ENCODE measurements at places on chromosomes 16 and 17.

- DNase-seq = no peak
Observed at GRCh38 chr17:76594690-76595089, 9.0 kb upstream of the ST6GALNAC2 start.

DNA sequence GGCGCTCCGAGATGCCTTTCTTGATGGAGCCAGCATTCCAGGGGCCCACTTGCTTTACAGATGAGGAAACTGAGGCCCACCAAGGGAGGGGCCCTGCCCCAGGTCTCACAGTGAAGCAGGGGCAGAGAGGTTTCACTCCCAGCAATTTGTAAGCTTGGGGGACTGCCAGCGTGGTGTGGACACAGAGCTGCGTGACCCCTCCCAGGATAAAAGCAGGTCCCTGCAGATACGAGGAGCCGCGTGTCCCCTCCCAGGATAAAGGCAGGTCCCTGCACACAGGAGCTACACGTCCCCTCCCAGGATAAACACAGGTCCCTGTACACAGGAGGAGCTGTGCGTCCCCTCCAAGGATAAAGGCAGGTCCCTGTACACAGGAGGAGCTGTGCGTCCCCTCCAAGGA lies 11.7 kb downstream of the JPH3 start:
- DNase-seq = no peak

DNA sequence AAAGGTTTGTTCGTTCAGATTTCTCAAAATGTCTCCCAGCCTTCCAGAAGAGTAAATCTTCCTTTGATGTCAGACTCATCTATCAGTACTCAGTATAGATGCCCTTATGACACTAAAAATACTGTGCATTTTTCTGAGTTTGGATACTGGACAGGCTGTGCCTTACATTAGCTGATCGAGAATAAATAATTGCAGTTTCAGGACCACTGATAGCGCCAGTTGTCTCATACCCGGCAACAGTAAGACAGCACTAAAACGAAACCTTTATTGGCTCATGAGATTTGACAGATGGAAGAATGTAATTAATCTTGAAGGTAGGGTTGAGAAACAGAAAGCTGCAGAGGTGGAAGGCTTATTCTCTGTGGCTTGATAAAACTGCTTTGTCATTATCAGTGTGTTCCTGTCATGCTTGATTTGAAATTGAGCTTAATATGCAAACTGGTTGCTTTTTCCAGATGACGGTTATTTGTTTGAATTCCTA lies 1.2 kb downstream of the ATP6V0A1 start:
- no peak for DNase-seq

- DNase-seq = no peak
Observed at GRCh38 chr17:33218698-33219601, 74.1 kb downstream of the ASIC2 start.

GRCh38 chr17:52025236-52025635 lies 133.3 kb downstream of the CA10 start:
- no peak for DNase-seq

DNA sequence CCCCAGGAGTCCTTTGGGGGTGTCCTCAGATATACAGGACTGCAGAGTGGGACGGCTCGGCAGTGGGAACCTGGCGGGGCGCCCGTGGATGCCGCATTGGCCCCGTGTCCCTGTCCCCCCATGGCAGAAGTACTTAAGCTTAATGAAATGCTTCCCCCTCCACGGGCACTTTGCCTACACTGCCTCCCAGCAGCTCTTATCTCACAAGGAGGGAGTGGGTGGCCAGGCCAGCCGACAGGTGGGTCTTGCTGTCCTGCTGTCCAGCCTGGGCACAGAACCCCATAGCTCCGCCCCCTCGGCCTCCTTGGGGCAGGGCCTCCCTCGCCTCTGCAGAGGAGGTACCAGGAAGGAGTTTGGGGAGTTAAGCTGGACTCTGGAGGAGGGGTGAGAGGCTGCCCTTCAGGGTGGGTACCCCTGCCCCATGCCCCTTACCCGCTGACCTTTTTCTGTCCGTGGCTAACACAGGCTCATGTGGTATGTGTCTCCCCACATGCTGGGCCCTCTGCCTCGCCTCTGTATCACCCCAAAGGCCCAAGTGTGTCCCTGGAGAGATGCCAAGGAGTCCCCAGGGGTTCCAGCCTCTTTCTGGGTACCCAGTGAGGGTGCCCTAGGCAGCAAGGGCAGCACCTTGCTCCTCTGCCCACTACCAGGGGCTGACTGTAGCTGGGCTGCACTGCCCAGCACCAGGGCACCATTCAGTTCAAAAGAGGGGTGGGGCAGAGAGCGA lies 8.7 kb downstream of the THRA start:
- DNase-seq = no peak

GRCh38 chr17:2974347-2974746 lies 89.1 kb downstream of the OR1D5 start:
- no peak for DNase-seq

DNA sequence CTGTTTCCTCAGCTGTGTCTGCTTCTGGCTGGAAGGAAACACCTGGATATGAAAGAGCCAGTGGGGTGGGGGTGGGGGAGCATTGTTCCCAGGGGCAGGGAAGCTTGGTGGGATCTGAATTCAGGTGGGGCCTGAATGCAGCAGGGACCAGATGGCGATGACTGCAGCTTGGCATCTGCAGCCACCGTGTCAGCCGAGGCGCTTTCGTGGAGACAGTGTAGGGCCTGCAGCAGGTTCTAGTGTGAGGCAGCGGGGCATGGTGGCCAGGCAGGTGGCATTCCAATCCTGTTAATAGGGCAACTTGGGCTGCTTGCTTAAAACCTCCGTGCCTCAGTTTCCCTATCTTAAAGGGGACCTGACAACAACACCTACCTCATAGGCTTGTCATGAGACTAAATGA lies 1.7 kb downstream of the PIK3R6 start:
- DNase-seq = no peak

- peak; percentile 48 for DNase-seq
Observed at GRCh38 chr17:68205808-68206720, 41.8 kb upstream of the AMZ2 start.

DNA sequence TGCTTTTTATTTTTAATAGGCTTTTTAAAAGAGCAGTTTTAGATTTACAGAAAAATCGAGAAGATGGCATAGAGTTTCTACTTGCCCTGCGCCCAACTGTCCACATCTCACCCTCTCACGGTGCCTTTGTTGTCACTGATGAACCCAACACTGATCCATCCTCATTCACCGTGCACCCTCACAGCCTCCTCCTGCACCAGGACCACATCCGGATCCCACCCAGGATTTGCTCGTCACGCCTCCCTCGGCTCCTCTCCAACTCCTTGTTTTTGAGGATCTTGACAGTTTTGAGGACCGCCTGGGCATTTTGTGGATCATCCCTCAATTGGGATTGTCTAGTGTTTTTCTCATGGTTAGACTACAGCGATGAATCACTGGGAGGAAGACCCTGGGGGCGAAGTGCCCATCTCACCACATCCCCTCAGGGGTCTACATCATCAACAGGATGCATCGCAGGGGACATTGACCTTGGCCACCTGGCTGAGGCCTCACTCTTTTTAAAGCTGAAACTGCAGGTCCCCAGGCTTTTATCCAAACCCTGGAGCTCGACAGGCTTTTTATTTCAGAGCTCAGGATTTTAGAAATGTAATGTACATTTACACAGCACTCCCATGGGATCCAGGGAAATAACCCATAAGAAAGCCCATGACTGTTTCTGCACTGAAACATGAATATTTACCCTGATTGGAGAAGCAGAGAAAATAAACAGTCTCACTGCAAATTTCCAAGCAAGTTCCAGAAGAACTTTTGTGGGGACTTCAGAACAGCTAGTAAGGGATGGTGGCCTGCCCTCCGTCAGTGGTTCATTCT lies 71.8 kb upstream of the ZNF469 start:
- DNase-seq = no peak

DNA sequence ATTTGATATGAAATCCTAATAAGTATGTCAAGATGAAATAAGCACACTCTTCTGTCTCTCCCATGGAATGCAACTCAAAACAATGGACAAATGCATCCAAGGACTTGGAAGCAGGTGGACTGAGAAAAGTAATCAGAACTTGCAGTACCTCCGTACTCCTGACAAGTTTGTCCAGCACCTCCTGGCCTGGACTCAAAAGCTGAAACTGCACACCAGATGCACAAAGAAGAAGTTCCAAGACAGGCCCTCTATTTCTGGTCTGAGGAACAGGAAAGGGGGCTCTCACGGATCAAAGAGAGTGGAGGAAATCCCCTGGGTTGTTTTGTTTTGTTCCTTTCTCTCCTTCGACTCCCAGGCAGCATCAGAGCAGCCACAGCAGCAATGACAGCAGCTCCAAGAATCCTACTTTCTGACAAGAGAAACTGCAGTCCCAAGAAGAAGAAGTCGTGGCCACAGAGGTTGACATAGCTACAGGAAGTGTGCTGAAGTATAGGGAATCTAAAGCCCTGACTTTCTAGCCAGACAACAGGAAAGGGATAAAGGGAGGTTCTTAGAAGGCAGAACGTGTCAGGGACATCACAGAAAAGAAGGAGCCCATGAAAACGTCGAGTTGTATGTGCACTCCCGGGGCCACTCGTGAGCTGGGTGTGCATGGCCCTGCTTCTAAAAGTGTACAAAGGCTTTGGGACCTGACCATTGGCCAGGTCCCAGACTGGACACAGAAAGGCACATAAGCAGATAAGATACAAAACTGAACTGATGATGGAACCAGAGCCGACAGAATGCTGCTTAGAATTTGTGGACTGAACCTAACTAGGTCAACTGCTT lies 29.3 kb downstream of the AKAP10 start:
- DNase-seq = no peak

GRCh38 chr17:48569674-48570324 lies 8.4 kb downstream of the HOXB4 start:
- DNase-seq = no peak

GRCh38 chr16:75541236-75541635 lies 5.3 kb upstream of the CHST5 start:
- DNase-seq = no peak

- DNase-seq = no peak
Observed at GRCh38 chr17:34579979-34580684, 750 bp downstream of the TMEM132E start.

GRCh38 chr17:57445772-57446472 lies 189.6 kb downstream of the MSI2 start:
- no peak for DNase-seq

DNA sequence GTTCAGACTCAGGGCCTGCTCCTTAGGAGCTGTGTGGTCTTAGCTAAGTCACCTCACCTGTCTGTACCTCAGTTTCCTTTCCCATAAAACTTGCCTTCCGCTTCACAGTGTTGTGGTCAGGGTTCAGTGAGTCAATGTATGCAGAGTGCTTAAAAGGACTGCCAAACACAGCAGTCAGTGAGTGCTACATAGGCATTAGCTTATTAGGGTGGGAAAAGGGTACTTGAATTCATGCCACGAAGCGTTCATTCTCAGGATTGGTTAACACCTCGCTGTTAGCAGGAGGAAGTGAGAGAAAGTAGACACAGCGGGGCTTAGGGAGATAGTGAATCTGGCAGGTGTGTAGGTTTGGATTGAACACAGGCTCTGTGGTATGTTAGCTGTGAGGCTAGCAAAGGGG lies 155.2 kb downstream of the SHISA9 start:
- DNase-seq = no peak

- no peak for DNase-seq
Observed at GRCh38 chr17:56679115-56679776, 85.7 kb downstream of the NOG start.

GRCh38 chr17:67076290-67076689 lies 31.9 kb downstream of the CACNG1 start:
- no peak for DNase-seq

- no peak for DNase-seq
Observed at GRCh38 chr16:68416057-68417046, 32.0 kb downstream of the SMPD3 start.

DNA sequence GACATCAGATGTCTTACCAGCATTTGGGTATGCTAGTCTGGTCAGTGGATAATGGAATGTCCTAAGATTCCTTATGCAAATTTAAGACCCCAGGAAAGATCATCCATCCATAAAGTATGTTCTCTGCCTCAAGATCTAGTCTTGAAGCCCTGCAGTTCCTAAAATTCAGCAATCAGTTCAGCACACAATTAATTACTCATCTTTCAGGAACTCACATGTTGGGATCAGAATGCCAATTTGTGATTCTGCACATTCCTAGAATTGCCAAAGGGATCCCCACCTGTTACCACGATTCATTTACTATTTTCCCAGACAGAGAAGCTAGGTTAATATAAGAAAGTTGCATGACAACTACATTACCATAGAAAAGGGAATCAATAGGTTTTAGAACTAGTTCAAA lies 3.2 kb downstream of the OR2C1 start:
- no peak for DNase-seq

GRCh38 chr17:45382226-45382625 lies 50.4 kb downstream of the ARHGAP27 start:
- no peak for DNase-seq

GRCh38 chr17:4375039-4375748 lies 8.7 kb upstream of the UBE2G1 start:
- DNase-seq = no peak

GRCh38 chr16:51982715-51983680 lies 563.9 kb downstream of the TOX3 start:
- no peak for DNase-seq

DNA sequence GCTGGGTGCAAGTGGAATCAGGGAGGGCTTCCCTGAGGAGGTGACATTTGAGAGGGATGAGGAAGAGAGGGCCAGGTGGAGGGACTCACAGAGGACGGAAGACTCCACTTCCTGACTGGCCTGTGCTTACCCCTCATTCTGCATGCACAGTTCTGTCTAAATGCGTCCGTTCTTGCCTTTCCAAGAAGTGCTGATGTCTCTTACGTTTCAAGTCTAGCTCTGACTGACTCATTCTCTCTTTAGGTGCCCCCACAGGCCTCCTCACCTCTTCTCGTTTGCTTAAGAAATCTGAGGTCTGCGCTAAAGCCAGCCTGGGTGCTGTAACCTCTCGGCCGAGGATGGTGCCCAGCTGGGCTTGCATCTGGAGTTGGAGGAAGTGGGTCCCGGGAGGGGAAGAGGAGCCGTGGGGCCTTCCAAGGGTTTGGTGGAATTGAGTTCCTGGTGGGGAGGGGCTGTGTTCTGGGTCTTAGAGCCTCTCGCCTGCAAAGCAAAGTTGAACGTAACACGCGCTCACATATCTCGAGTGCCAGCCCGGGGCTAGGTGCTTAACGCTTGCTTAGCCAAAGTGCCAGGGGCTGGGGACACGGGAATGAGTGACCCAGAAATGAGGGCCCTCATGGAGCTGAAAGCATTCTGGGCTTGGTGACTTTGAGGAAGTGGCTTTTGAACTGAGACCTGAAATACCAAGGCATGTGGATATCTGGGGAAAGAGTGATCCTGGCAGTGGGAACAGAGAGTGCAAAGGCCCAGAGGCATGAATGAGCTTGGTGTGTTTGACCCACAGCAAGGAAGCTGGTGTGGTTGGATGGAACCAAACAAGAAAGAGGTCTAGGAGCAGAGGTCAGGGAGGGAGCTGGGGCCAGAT lies 4.8 kb downstream of the IL4R start:
- peak; percentile 43 for DNase-seq

- no peak for DNase-seq
Observed at GRCh38 chr17:81025065-81025740, 9.7 kb upstream of the BAIAP2 start.

DNA sequence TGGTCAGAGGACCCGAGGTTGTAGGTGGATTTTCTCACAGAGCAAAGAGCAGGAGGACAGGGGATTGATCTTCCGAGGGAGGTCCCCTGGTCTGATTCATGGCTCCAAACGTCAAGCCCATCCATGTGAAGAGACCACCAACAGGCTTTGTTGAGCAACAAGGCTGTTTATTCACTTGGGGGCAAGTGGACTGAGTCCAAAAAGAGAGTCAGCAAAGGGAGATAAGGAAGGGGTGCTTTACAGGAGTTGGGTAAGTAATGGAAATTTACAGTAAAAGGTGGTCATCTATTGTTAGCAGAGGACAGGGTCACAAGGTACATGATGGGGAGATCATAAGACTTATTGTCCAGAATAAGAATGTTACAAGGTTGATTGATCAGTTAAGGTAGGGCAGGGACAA lies 2285.8 kb downstream of the TP53TG3F start:
- DNase-seq = no peak
